ENCODE measurements at places on chromosomes 7 and 10. TPM values are rescaled to one million over a fixed set of nuclear protein-coding genes. Genes with fewer than 3 reads are reported as not detected.

GRCh38 chr10:119520283-119520682, 22.2 kb downstream of the RGS10 start:
- ATAC-seq: no peak

DNA sequence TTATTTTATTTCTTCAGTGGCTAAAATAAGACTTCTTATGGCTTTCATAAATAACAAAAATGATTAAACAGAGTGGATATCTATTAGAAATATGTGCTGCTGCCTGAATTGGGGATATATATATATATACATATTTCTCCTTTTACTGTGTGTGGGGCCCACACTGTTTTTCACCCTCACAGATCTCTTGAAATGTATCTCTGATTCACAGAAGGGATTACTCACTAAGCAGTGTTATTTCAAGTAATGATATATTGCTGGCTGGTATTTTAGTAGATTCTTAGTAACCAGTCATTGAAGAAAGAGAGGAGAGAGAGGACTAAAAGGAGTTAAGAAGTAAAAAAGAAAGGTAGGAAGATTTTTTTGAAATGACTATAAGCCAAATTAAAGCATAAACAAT, 308.6 kb upstream of the NRP1 start:
- ATAC-seq: no peak

GRCh38 chr10:15163253-15163828, 5.2 kb downstream of the NMT2 start:
- no peak for ATAC-seq

DNA sequence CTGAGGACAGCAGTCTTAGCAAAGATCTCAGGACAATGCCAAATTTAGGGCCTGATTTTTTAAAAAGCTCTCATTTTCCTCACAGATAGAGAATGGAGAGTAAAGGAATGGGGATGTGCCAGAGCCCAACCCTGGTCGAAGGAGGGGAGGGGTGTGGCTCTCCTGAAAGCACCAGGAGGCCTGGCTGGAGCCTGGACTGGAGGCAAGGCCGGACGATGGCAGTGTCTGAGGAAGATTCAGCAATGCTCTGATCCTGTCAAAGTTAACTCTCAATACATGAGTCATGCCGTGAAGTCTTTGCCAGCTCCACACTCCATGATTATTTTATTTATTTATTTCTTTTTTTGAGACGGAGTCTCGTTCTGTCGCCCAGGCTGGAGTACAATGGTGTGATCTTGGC, 108.3 kb downstream of the UPF2 start:
- no peak for ATAC-seq

GRCh38 chr10:22317771-22318565, 1.8 kb downstream of the COMMD3 start:
- no peak for ATAC-seq

GRCh38 chr10:75688506-75689300, 257.3 kb downstream of the LRMDA start:
- no peak for ATAC-seq

- no peak for ATAC-seq
Observed at GRCh38 chr10:61900829-61901792, at the start of gene ARID5B. TSS of gene ARID5B (plus strand) at chr10:61901699. CDS start at chr10:61901710, 11 bp downstream.

GRCh38 chr10:22271786-22272185, 44.4 kb upstream of the COMMD3 start:
- ATAC-seq: peak; percentile 95

DNA sequence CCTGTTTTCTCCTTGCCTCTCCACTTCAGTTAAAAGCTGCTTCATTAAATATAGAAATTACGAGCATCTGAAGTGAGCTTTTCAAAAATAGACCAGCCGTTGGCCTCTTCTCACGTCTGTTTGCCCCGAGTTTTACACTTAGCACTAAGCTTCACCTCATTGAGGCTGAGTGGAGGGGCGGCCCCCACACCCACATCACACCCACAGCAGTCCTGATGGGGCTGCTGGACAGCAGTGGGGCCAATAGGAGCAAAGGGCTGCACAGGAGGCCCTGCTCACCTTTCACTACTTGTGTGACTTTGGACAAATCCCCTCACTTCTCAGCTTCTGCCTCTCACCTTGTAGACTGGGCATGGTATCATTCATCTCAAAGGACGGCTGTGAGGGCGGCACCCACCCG, 677.8 kb downstream of the SDK1 start:
- no peak for ATAC-seq

Gene PPRC1
- 71.3 TPM for total RNA-seq

Gene TSPAN33
- total RNA-seq: 0.67 TPM

Gene CRHR2
- total RNA-seq: not detected

Gene IGFBP3
- 3.6 TPM for total RNA-seq

Gene EN2
- not detected for total RNA-seq

Gene EIF4EBP2
- total RNA-seq: 29.0 TPM

Gene PPP3CB
- 50.1 TPM for total RNA-seq

Gene GPR141
- not detected for total RNA-seq

Gene TBX20
- total RNA-seq: not detected

Measured in activated T-helper 17 cell treated with anti-CD3 and anti-CD28 coated beads, Interleukin-2, amount 50 U/mL, for 72 hours (primary cell).